Activated naive CD8-positive, alpha-beta T cell treated with anti-CD3 and anti-CD28 coated beads, Interleukin-2, amount 10 ng/mL, durations not matched to agents 7 days and 5 days (primary cell): ENCODE measurements at places on chromosomes 13 and 19. TPM values are rescaled to one million over a fixed set of nuclear protein-coding genes. Genes with fewer than 3 reads are reported as not detected.

GRCh38 chr19:51148580-51148979 is 6.5 kb downstream of the SIGLEC7 start:
- no peak overlapping the region for H3K4me3 ChIP-seq
- no peak overlapping the region for H3K27ac ChIP-seq
- no peaks in the 10 kb centered on the region for H3K36me3 ChIP-seq
- DNase-seq: no peak

- no peak for DNase-seq
- no peaks in the 10 kb centered on the region for H3K4me1 ChIP-seq
- no peaks in the 10 kb centered on the region for H3K36me3 ChIP-seq
- no peak overlapping the region for H3K27ac ChIP-seq
- H3K27me3 ChIP-seq: peaks cover 13% of the 10 kb centered on the region
These were observed 35.8 kb downstream of the VSTM2B start for GRCh38 chr19:29561601-29562000.

DNA sequence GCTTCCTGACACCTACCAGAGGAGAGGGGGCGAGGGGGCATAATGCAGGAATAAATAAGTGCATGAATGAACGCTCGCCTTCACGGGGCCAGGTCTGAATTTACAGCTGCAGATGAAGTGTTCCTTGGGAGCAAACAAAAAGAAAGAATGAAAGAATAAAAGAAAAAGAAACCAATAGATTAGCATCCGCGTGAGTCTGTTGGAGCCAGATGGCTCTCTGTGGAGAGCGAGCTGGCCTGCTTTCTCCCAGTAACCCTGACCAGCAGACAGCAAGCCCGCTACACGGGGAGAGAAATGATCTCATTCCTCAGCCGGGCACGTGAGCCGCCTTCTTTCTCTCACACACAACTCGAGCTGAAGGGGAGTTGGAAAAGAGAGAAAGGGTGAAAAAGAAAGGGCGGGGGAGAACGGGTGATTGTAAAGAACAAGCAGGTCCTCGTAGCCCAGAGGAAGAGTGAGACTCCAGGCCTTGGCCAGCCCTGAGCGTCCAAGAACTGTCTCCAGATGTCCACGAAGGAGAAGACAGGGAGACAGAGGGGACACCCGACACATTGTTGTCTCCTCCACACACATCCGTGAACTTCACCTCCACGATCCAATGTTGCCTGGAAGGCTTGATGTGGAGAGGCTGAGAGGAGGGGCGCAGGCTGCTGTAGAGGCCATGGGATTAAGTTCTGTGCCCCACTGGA is 81.4 kb downstream of the RNASEH2B start:
- no peak overlapping the region for H3K4me3 ChIP-seq
- no peak for DNase-seq
- peak overlapping the region; percentile 62 for H3K27ac ChIP-seq
- H3K36me3 ChIP-seq: no peaks in the 10 kb centered on the region
- H3K4me1 ChIP-seq: peaks cover 21% of the 10 kb centered on the region
- H3K27me3 ChIP-seq: no peaks in the 10 kb centered on the region

GRCh38 chr19:17633700-17634099 is 54.5 kb downstream of the UNC13A start:
- H3K36me3 ChIP-seq: no peaks in the 10 kb centered on the region
- peaks cover 2% of the 10 kb centered on the region for H3K27me3 ChIP-seq
- no peak overlapping the region for H3K4me3 ChIP-seq

GRCh38 chr19:6610934-6611852 is 20.2 kb upstream of the CD70 start:
- H3K36me3 ChIP-seq: no peaks in the 10 kb centered on the region
- no peak for DNase-seq
- H3K4me3 ChIP-seq: no peak overlapping the region
- peaks cover 2% of the 10 kb centered on the region for H3K4me1 ChIP-seq
- no peak overlapping the region for H3K27ac ChIP-seq

DNA sequence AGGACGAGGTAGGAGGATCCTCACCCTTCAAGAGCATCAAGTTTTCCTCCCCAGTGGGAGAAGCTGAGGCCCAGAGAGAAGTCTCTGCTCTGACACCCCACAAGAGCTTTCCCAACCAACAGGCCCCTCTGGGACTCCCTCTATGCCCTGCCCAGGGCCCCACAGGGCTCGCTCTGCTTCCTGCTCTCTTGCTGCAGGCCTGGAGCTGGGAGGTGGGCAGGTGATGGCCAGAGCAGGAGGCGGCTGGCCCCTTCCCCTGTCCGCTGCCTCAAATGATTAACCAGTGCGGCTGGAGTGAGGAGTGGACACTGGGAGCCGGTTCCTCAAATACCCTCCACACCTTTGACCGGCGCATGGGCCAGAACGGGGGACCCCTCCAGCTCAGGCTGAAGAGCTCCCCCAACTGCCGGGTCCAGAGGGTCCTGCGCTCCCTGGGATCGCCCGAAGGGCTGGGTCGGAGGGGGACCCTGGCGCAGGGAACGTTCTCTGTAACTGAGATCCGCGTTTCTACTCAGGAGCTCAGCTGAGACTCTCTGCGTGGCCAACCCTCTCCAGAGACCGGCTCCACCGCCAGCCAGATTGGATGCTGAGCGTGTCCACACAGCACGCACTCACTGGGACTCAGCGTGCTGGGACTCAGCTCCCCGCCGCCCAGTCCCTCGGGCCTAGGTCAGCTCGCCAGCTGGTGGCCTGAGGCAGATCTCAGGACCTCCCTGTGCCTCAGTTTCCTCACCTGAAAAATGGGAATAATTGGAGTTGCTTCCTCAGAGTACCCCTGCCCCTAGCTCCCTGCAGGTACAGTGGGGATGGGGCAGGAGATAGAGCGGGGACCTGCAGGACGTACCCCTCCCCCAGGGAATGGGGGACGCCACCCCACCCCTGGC is 6.7 kb upstream of the ONECUT3 start:
- H3K27ac ChIP-seq: no peak overlapping the region
- H3K27me3 ChIP-seq: peaks cover 39% of the 10 kb centered on the region

GRCh38 chr13:59178344-59178743 is 985.4 kb downstream of the DIAPH3 start:
- no peak for DNase-seq
- no peaks in the 10 kb centered on the region for H3K27me3 ChIP-seq
- no peaks in the 10 kb centered on the region for H3K4me1 ChIP-seq
- no peak overlapping the region for H3K27ac ChIP-seq

DNA sequence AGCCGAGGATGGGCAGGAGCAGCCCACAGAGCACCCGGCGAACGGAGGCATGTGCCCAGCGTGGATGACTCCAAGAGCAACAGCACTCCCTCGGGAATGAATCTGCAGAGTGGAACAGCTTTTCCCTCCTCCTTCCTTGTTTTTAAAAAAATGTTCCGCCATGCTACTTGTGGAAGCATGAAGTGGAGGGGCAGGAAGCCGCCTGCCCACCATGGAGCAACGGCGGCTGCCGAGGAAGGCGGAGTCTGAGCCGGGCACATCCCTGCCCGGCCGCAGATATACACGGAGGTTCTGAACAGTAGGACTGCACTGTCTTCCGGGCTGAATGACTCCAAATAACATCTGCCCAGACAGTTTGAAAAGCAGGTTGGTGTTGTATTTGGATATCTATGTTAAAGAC is 65.2 kb downstream of the SOX1 start:
- no peak overlapping the region for H3K4me3 ChIP-seq
- H3K4me1 ChIP-seq: no peaks in the 10 kb centered on the region
- no peak for DNase-seq
- no peaks in the 10 kb centered on the region for H3K36me3 ChIP-seq
- H3K27me3 ChIP-seq: no peaks in the 10 kb centered on the region
- H3K27ac ChIP-seq: no peak overlapping the region

DNA sequence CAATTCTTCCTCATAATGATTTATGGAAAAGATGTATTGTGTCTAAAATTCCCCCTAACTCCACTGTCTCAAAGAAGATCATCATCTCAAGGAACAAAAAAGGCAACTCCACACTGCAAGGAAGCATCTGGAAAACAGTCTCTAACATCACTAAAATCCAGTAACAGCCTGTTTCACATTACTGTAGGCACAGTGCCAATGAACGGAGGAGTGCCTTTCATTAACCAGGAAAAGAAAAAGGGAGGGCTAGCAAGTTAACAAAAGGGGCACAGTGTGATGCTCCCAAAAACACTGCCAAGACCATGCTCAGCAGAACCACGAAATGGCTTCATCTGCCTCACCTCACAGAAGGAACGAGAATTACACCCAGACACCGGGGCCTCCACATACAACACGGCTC is 8.5 kb downstream of the TMTC4 start:
- no peak for DNase-seq
- H3K27me3 ChIP-seq: no peaks in the 10 kb centered on the region
- H3K27ac ChIP-seq: no peak overlapping the region
- peaks cover 6% of the 10 kb centered on the region for H3K4me1 ChIP-seq
- H3K36me3 ChIP-seq: peaks cover 52% of the 10 kb centered on the region
- H3K4me3 ChIP-seq: no peak overlapping the region

DNA sequence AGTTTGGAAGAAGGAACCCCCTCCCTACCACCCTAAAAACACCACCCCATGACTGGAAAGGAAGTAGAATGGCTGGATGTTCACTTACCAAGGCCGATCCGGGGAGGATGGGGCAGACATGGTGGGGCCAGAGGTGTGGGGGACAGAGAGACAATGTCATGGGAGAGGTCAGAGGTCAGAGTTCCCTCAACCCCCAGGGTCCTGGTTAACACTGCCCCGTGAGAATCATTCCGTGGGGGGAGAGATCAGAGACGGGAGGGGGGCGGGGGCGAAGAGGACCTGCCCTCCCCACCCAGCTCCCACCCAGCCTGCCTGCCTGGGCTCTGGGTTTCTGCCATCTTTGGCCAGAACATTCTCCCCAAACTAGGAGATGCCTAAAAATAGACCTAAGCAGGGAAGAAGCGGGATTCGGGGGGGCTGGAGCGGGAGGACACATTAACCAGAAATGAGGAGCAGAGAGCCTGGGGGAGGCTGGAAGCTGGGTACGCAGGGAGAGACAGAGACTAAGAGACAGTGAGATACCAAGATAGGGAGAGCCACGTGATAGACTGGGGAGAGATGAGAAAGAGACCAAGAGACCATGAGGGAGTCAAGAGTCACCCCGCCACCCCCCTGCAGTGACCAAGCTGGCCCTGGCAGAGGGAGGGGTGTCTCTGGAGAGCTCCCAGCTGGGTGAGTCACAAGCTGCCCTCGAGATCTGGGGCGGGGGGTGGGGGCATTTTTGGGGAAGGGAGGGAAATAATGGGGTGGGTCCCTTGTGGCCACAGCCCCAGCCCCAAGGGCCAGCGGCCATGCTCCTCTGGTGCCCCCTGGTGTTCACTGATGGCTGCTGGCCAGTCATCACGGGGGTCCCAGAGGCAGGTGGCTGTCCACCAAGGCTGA is 6.1 kb upstream of the KANK2 start:
- H3K27me3 ChIP-seq: peaks cover 28% of the 10 kb centered on the region
- no peak for DNase-seq
- H3K4me1 ChIP-seq: no peaks in the 10 kb centered on the region
- H3K27ac ChIP-seq: no peak overlapping the region
- no peaks in the 10 kb centered on the region for H3K36me3 ChIP-seq
- no peak overlapping the region for H3K4me3 ChIP-seq

DNA sequence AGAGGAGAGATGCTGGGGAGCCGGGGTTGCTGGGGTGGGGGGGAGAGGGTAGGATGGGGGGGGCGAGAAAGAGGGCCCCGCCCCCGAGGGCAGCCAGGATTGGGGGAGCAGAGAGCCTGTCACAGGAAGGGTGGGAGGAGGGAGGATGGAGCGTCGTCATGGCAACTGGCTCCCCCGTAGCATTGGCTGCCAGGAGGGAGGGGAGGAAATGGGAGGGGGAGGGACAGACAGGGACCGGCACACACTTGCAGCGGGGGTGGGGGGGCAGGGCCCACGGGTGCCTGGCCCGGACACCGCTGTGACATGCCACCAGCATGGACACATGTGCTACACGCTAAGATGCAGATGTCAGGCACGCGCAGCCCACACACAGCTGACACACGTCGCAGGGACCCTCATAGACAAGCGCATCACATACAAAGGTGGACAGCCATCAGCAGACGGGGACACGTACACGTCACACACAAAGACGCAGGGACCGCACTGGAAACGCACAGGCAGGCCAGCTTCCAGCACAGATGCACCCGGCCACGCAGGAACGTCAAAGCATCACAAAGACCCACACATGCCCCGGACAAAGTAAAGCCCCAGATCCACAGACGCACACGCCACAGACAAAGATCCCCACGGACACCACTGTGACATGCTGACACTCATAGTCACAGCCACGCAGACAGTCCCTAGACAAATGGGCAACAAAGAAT is at the start of gene LMTK3:
LMTK3 (minus strand) TSS at position 36 of the 704 bp plus-strand sequence. CDS start 259 bp downstream, outside the sequence.
- H3K27ac ChIP-seq: peak within 1 kb of the TSS; percentile 79
- H3K27me3 ChIP-seq: no peaks in the 10 kb centered on the region
- peak within 1 kb of the TSS; percentile 88 for H3K4me3 ChIP-seq
- peaks cover 9% of the 10 kb centered on the region for H3K4me1 ChIP-seq
- no peaks in the 10 kb centered on the region for H3K36me3 ChIP-seq
- DNase-seq: peak; percentile 74

GRCh38 chr13:76830805-76831204 is 55.4 kb downstream of the KCTD12 start:
- no peak overlapping the region for H3K27ac ChIP-seq
- no peaks in the 10 kb centered on the region for H3K36me3 ChIP-seq
- no peak for DNase-seq
- peaks cover 3% of the 10 kb centered on the region for H3K4me1 ChIP-seq

DNA sequence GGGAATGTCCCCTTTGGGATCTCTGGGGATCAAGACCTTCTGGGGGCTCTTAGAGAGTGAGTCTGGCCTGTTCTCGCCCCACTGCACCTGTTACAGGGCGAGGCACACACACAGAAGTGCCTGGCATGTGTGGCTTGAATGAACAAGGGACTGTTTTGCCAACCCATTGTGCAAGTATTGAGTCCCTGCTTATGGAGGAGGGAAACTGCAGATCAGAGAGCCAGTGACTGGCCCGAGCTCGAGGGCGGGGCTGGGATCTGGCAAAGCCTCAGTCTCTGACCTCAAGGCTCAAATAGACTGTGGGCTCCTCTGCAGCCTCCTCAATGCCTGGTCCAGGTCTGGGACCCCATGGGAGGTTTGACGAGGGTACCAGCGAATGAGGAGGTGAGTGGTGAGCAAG is 5.5 kb downstream of the RAVER1 start:
- H3K36me3 ChIP-seq: peaks cover 8% of the 10 kb centered on the region
- H3K4me3 ChIP-seq: no peak overlapping the region
- H3K4me1 ChIP-seq: peaks cover 10% of the 10 kb centered on the region
- no peak for DNase-seq
- no peak overlapping the region for H3K27ac ChIP-seq

Gene MEIS3
- total RNA-seq: 0.68 TPM

Gene OR7D4
- total RNA-seq: not detected

Gene ZNF829
- 8.4 TPM for total RNA-seq

Gene FCER2
- 0.26 TPM for total RNA-seq

Gene CBARP
- total RNA-seq: 0.17 TPM

Gene TEX26
- total RNA-seq: not detected

Gene ADGRE1
- total RNA-seq: 1.0 TPM
